ENCODE measurements at places on chromosomes 7 and 10.

DNA sequence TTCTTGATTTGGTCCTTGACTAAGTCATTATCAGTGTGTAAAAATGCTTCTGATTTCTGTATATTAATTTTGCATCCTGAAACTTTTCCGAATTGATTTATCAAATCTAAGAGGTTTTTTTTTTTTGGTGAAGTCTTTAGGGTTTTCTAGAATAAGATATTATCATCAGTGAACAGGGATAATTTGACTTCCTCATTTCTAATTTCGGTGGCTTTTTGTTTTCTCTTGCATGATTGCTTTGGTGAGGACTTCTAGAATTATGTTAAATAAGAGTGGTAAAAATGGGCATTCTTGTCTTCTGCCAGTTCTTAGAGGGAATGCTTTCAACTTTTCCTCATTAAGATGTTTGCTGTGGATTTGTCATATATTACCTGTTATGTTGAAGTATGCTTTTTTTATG is 170.5 kb downstream of the CCDC7 start:
- H3K4me3 ChIP-seq: no peak overlapping the region
- DNase-seq: no peak
- H3K4me1 ChIP-seq: no peaks in the 10 kb centered on the region
- no peak overlapping the region for H3K27ac ChIP-seq

DNA sequence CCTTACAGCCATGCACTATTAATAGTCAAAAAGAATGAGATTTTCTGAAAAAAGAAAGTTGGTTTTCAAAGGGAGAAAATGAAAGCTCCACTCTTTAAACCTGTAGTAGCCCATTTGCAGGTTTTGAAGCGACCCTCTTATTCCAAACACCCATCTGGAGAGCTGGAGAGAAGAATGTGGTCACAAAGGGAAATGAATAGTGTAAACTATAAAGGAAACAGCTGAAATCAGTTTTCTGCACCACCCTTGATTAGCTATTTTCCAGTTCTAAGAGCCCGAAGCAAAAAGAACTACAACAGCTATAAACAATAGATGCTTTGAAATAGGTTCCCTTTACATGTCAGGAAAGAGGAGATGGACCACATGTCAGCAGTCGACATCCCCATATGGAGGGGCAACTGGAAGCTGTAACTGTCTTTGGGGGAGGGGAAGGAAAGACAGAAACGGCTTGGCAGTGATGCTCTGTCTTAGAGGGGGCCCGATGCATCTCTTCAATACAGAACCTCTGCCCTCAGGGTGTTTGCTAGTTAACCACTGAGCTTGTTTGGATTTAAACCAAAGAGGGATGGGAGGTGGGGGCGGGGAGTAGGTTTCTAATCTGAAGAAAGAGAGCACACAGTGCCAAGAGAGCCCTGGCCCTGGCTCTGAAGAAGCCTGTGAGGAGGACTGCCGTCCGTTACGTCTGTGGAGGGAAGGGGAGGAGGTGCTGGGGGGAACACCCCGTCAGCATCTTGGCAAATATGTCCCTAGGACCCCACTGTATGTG is 55.3 kb downstream of the CPVL start:
- no peaks in the 10 kb centered on the region for H3K36me3 ChIP-seq
- H3K27me3 ChIP-seq: peaks cover 2% of the 10 kb centered on the region
- peak overlapping the region; percentile 31 for H3K4me3 ChIP-seq
- no peak for DNase-seq

GRCh38 chr7:111650456-111650999 is 88.2 kb upstream of the IMMP2L start:
- no peak overlapping the region for H3K4me3 ChIP-seq
- no peaks in the 10 kb centered on the region for H3K4me1 ChIP-seq
- H3K36me3 ChIP-seq: no peaks in the 10 kb centered on the region
- no peaks in the 10 kb centered on the region for H3K27me3 ChIP-seq
- no peak overlapping the region for H3K27ac ChIP-seq

DNA sequence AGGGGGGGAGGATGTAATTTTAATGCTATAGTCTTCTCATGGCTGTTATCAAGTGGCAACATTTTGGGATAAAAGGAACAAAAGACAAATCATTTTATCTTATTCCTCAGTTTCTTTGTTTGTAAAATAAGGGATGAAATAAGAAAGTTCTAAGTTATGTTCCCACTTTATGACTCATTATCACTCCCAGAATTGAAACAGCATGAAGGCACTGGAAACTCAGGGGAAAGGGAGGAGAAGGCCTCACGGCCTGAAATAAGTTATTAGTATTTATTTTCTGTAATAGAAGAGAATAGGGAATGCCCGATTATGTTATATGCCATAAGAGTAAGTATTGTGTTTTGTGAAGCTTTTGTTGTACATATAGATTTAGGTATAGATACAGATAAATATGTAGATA is 85.0 kb upstream of the NAMPT start:
- no peaks in the 10 kb centered on the region for H3K4me1 ChIP-seq
- no peaks in the 10 kb centered on the region for H3K36me3 ChIP-seq
- no peak overlapping the region for H3K4me3 ChIP-seq
- H3K27ac ChIP-seq: no peak overlapping the region
- DNase-seq: no peak
- no peaks in the 10 kb centered on the region for H3K27me3 ChIP-seq

- no peak for DNase-seq
- H3K27me3 ChIP-seq: no peaks in the 10 kb centered on the region
- no peak overlapping the region for H3K27ac ChIP-seq
- no peak overlapping the region for H3K4me3 ChIP-seq
Measured at GRCh38 chr7:120394595-120394994, 121.6 kb downstream of the KCND2 start.

DNA sequence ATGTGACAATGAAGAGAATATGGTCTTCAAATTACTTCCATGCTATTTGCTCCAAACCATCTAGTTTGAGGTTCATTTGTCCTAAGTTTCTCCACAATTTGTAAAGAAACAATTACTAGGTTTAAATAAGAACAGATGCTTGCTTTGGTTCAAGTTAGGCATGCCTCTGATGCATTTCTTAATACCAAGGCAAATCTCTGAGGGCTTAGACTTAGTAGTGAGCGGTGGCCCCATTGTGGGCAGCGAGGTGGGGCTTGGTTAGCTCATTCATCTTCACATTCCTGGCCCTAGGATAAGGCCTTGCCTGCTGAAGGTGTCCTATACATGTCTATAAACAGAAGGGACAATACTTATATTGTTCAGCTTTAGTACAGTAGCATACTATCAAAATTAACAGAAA is 52.4 kb upstream of the RHEB start:
- peaks cover 15% of the 10 kb centered on the region for H3K36me3 ChIP-seq
- H3K27ac ChIP-seq: peak overlapping the region; percentile 3
- H3K4me1 ChIP-seq: peaks cover 7% of the 10 kb centered on the region
- H3K27me3 ChIP-seq: no peaks in the 10 kb centered on the region
- peak; percentile 25 for DNase-seq

DNA sequence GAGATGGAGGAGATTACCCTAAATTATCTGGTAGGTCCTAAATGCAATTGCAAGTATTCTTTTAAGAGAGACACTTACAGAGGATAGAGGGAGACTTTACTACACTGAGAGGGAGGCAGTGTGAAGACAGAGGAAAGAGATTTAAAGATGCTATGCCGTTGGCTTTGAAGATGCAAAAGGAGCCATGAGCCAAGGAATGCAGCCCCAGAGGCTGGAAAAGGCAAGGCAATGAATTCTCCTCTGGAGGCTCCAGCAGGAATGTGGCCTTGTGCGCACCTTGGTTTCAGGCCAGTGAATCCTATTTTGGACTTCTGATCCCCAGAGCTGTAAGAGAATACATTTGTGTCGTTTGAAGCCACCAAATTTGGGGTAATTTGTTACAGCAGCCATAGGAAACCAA is 118.6 kb downstream of the PLXNA4 start:
- H3K4me3 ChIP-seq: no peak overlapping the region
- no peaks in the 10 kb centered on the region for H3K27me3 ChIP-seq
- no peak overlapping the region for H3K27ac ChIP-seq
- no peaks in the 10 kb centered on the region for H3K36me3 ChIP-seq

GRCh38 chr10:103125323-103126267 is 67.5 kb downstream of the NT5C2 start:
- no peaks in the 10 kb centered on the region for H3K27me3 ChIP-seq
- H3K36me3 ChIP-seq: no peaks in the 10 kb centered on the region
- DNase-seq: peak; percentile 80
- H3K27ac ChIP-seq: no peak overlapping the region

DNA sequence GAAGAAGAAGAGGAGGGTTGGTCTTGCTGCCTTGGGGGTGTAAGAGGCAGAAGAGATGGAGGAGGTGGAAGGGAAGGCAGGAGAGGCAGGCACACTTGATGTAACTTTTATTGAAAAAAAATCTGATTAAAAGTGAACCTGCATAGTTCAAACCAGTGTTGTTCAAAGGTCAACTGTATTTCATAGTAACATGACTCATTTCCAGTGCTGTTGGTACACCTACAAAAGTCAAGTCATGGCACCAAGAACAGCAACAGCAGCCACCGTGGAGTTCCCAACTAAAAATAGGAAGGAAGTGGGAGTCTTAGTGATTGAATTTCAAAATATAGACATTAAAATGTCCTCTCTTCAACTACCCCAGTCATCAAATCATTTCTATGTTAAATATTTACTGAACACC is 88.5 kb downstream of the CTNNA3 start:
- DNase-seq: peak; percentile 27
- H3K27ac ChIP-seq: peak overlapping the region; percentile 71
- no peaks in the 10 kb centered on the region for H3K36me3 ChIP-seq
- no peaks in the 10 kb centered on the region for H3K27me3 ChIP-seq

- H3K4me1 ChIP-seq: no peaks in the 10 kb centered on the region
- no peak overlapping the region for H3K27ac ChIP-seq
- H3K36me3 ChIP-seq: no peaks in the 10 kb centered on the region
- no peak overlapping the region for H3K4me3 ChIP-seq
- no peak for DNase-seq
- H3K27me3 ChIP-seq: peaks cover 21% of the 10 kb centered on the region
Measured at GRCh38 chr10:101257491-101257890, 28.2 kb upstream of the LBX1 start.

GRCh38 chr10:121667948-121668313 is 69.7 kb upstream of the FGFR2 start:
- DNase-seq: peak; percentile 68
- no peak overlapping the region for H3K27ac ChIP-seq
- H3K4me3 ChIP-seq: no peak overlapping the region
- peaks cover 11% of the 10 kb centered on the region for H3K4me1 ChIP-seq

DNA sequence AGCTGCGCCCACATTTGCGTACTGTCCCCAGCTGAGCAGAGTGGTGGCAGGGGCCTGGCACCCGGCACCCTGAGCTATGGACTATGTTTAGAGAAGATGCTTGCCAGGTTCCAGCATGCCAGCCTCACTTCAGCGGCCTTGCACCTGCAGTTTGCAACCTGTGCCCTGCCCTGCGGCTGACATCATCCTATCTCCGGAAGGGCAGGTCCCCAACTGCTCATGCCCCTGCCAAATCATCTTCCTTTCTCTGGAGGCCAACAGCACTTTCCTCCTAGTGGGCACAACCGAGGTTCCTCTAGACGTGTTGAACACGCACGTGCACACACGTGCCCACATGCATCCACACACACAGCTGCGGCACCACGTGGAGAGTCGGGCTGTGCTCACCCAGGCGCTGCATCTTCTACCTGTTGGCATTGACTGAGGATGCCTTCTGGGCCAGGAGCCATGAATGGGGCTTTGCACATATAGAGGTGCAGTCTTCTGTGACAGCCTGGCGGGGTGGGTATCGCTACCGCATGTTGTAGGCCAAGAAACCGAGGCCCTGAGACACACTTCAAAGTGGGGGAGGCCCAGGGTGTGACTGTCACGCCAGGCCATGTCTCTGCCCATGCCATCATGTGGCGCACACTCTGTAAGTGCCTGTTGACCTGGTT is 24.5 kb downstream of the CNPY1 start:
- DNase-seq: no peak
- no peaks in the 10 kb centered on the region for H3K36me3 ChIP-seq
- H3K27ac ChIP-seq: no peak overlapping the region
- H3K27me3 ChIP-seq: peaks cover 9% of the 10 kb centered on the region

DNA sequence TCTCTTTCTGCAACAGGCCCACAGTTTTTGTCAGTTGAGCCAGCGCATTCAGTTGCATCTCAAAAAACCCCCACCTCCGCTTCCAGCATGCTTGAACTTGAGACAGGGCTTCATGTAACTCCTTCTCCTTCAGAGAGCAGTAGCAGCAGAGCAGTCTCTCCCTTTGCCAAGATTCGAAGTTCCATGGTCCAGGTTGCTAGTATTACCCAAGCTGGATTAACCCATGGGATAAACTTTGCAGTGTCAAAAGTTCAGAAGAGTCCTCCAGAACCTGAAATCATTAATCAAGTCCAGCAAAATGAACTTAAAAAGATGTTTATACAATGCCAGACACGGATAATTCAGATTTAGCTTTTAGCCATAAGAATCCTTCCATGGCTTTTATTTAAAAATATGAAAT is 45.2 kb downstream of the MCMBP start:
- no peak for DNase-seq
- peaks cover 72% of the 10 kb centered on the region for H3K36me3 ChIP-seq
- H3K4me1 ChIP-seq: no peaks in the 10 kb centered on the region
- no peak overlapping the region for H3K27ac ChIP-seq
- no peaks in the 10 kb centered on the region for H3K27me3 ChIP-seq

- H3K36me3 ChIP-seq: no peaks in the 10 kb centered on the region
- no peak overlapping the region for H3K27ac ChIP-seq
- H3K4me3 ChIP-seq: no peak overlapping the region
- peaks cover 16% of the 10 kb centered on the region for H3K4me1 ChIP-seq
Measured at GRCh38 chr10:127932521-127933270, 25.8 kb downstream of the PTPRE start.

- H3K36me3 ChIP-seq: no peaks in the 10 kb centered on the region
- peak; percentile 2 for DNase-seq
- H3K4me3 ChIP-seq: no peak overlapping the region
- H3K4me1 ChIP-seq: no peaks in the 10 kb centered on the region
Measured at GRCh38 chr7:156993021-156993924, 17.2 kb downstream of the MNX1 start.

DNA sequence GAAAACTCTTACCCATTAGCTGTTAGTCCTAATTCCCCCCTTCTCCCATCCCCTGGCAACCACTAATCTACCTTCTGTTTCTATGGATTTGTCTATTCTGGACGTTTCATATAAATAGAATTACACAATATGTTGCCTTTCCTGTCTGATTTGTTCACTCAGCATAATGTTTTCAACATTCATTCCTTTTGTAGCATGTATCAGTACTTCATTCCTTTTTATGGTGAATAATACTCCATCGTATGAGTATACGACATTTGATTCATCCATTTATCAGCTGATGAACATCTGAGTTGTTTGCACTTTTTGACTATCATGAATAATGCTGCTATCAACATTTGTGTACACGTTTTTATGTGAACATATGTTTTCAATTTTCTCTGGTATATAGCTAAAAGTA is 4.4 kb upstream of the FRAT1 start:
- H3K27ac ChIP-seq: no peak overlapping the region
- no peak overlapping the region for H3K4me3 ChIP-seq
- H3K27me3 ChIP-seq: peaks cover 3% of the 10 kb centered on the region
- peaks cover under 1% of the 10 kb centered on the region for H3K4me1 ChIP-seq
